PC-9 (cell line): ENCODE measurements at places on chromosomes 1 and 21. TPM values are rescaled to one million over a fixed set of nuclear protein-coding genes. Genes with fewer than 3 reads are reported as not detected.

C8A gene
- total RNA-seq, result not detected in 2 replicates

TMEM269 gene
- total RNA-seq, result 0.28 and 1.0 TPM in 2 replicates

CIART gene
- 11.0 and 16.6 TPM in 2 replicates for total RNA-seq

RAB7B gene
- not detected in 2 replicates for total RNA-seq
